ENCODE measurements at places on chromosomes 13 and 19.

- no peak for DNase-seq
These were observed 6.2 kb upstream of the SMG9 start for GRCh38 chr19:43760941-43761340.

GRCh38 chr19:18388100-18388959 lies 2.4 kb downstream of the GDF15 start:
- peak; percentile 78 for DNase-seq

DNA sequence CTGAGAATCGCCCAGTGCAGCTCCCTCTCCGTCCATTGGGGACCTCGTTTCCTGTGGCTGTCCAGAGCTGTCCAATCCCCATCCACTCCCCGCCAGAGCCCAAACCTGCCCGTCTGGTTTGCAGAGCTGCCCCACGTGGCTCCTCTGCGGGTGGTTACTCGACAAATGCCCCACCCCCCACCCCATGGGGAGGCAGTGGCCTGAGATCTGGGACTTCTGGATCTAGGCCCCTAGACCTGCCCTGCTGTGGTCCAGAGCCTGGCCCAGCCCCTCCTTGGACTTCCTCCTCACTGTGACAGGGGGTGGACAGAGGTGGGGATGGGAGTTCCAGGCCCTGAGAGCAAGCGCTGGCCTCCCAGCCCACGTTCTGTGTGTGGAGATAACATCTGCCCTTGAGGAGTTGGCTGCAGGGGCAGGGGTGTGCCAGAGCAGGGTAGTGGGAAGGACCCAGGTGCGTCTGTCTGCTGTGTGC lies 29.1 kb downstream of the PAK4 start:
- no peak for DNase-seq

DNA sequence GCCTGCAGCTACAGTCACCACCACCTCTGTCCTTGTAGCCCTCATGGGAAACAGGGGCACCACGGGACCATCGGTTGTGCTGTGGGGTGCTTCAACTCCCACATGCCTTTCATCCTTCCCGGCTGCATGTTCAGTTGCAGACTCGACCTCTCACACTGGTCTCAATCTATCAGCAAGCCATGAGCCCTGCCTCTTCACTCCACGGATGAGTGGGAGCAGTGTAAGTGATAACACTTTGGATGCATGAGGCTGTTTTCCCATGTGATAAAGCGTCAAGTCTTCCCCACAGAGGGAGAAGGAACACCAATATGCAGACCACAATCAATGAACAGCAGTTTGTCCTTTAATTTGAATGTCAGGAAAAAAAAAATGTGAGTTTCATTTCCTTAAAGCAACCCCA lies 12.2 kb downstream of the SERP2 start:
- DNase-seq: no peak

DNA sequence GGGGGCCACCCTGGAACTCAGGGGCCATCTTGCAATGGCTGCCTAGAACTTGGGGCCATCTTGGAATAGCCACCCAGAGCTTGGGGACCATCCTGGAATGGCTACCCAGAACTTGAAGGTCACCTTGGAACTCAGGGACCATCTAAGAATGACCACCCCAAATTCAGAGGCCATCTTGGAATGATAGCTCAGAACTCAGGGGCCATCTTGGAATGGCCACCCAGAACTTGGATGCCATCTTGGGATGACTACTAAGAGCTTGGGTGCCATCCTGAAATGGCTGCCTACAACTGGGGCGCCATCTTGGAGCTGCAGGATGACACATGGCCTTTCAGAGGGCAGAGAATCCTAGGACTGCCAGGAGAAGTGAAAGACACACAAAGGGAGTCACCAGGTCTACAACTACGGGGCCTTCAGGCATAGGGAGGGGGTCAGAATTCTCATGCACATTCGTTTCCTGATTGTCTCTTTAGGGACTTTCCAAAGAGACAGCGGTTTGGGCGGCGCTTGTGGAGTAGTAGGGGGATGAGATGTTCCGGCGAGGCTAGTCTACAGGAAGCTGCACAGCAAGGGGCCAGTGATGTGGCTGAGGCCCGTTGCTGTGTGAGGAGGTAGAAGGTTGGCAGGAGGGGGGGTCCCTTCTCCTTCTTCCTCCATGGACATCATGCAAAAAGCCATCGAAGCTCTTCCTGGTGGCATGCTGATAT lies 125.0 kb downstream of the IER2 start:
- no peak for DNase-seq

DNA sequence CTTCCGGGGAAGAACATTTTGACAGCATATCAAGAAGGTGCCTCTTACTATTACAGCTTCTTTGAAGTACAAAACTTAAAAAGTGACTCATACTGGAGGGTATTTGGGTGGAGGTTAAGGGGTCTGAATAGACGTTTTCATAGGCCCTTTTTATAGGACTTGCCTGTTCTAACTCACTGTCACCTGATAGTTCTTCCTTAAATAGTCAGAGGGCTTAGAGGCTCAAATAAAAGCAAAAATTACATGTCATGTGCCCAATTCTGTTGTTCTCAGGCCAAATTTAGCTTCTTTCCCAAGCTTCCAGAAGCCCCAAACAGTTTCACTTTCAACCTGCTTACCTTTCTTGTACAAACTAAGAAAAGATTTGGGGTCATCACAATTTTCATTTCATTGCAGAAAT lies 16.1 kb upstream of the SLC46A3 start:
- DNase-seq: no peak

GRCh38 chr19:41924151-41925145 lies 3.8 kb downstream of the ERFL start:
- DNase-seq: no peak

GRCh38 chr13:113843864-113844556 lies 19.9 kb downstream of the GAS6 start:
- peak; percentile 29 for DNase-seq

DNA sequence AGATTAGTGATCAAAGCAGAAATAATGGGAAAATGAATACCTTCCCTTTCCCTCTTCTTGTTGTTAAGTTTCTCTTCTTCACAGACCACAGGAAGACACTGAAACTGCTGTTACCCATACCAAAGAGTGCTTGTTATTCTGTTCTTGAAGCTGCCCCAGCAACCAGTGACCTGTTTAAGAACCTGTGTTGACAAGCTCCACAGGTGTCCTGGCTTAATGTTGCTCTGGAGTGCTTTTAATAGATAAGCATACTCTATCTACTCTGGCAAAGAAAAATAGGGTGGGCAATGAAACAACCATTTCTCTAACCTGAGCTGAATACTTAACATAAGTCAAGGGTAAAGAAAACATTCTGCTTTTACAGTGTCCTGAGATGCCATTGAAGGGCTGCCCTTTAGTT lies 506.7 kb upstream of the GPC6 start:
- no peak for DNase-seq

DNA sequence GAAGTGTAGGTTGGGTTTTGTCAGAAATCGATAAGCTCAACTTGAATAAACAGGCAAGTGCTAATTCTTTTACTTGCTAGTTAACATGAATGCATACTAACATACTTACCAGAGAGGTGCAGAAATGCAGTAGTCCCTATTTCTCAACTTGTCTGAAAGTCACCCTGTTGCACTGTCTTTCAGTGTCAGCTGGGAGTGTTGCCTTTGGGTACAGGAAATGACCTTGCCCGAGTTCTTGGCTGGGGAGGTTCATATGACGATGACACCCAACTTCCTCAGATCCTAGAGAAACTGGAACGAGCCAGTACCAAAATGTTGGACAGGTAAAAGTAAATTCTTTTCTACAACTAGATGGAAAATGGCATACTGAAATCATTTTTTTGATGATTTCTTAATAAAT lies 103.5 kb upstream of the AKAP11 start:
- DNase-seq: no peak

DNA sequence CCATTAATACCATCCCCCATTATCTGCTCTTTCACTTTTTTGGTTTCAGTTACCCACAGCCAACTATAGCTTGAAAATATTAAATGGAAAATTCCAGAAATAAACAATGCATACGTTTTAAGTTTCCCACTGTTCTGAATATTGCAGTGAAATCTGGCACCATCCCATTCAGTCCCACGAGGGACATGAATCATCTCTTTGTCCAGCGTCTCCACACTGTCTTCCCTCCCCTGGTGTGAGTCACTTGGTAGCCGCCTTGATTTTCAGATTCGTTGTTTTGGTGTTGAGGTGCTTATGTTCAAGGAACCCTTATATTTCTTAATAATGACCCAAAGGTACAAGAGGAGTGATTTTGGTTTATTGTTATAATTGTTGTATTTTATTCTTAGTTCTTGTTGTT lies 246.1 kb downstream of the DCT start:
- DNase-seq: no peak

DNA sequence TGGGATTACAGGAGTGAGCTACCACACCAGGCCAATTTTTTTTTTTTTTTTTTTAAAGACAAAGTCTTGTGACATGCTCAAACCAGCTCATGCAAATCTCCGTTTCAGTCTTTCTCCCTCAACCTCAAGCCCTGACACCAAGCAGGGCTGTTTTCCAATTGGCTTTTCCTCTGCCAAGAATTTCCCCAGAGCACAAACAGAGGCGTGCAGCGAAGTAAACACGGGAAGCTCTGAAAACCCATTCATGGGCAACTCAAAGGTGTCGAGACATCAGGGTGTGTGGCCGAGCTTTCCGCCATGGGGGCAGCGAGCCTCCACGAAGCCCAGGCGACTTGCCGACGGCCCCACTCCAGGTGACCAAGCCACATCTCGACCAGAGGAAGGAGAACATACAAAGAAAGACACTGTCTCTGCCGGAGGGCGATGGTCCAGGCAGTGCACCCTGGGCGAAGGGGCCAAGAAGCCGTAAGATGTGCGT lies 70.0 kb downstream of the INSR start:
- peak; percentile 70 for DNase-seq

DNA sequence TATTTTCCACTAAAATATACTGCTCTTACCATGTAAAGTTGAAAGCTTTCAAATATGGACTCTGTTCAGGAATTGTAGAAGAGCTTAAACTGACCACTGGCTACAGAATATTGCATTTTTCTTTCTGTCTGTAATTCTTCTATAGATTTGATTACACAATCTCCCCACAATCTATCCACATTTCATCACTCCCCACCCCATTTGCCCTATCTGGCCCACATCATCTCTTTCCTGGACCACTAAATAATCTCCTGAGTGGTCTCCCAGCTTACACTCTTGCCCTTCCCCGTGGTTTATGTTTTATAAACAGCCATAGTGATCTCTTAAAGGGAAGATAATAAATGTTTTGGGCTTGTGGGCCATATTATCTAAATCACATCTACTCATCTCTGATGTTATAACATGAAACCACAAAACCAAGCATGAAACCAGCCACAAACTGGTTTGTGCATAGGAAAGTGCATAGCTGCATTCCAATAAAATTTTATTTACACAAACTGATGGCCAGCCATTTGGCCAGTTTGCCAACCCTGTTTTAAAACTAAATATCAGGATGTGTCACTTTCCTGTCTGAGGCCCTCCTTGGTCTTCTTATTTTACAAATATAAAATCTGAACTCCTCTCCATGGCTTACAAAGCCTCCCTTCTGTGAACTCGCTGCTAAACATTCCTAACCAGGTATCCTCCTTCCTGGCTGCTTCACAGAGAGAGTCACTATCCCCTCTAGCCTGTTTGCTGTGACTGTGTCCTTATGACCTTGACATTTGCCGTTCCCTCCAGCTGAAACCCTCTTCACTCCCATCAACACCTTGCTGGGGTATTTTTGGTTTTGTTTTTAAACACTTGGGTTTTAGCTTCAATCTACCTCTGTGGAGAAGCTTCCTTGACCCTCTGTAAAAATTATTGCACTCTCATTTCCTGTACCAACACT lies 500.9 kb downstream of the GPC6 start:
- DNase-seq: no peak

DNA sequence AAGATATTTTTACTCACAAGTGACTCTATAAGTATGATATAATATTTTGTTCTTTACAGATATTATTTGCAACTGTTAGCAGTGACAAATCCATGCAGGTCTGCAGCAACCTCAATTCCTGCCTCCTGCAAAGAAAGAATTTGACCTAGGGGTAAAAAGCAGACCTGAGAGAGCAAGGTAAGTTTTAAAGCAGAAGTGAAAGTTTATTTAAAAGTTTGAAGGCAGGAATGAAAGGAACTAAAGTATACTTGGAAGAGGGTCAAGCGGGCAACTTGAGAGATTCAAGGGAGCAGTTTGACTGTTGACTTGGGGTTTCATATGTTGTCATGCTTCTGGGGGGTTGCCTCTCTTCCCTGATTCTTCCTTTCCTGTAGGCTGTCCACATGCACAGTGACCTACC lies 520.1 kb upstream of the PCDH20 start:
- DNase-seq: no peak

GRCh38 chr13:52405767-52406494 lies at the start of gene THSD1:
Gene THSD1, minus strand, starts transcription at chr13:52406172. Its CDS starts 3,572 bp downstream, at chr13:52402600.
- peak; percentile 53 for DNase-seq

DNA sequence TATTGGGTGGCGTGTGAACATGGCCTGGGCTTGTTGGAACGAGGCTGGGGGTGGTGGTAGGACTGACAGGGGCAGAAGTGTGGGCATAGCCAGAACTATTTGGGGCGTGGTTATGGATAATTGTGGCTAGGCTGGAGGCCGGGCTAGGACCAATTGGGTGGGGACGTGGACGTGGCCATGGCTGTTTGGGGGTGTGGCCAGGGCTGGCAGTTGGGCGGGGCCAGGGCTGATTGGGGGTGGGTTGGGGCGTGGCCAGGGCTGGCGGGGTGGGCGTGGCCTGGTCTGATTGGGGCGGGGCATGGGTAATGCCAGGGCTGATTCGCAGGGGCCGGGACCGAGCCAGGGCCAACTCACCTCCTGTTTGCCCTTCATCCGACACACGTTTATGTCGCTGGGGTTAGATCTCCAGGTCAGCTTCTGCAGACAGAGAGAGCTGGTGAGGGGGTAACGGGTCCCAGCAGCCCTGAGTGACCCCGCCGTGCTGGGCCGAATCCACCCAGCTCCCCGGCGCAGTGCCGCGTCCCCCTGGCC lies 2.8 kb downstream of the SEMA6B start:
- DNase-seq: no peak
